H4 (cell line): ENCODE measurements at places on chromosomes 6 and 20.

GRCh38 chr6:33132081-33132524 lies 56.3 kb downstream of the HLA-DPB1 start:
- no peak for DNase-seq

DNA sequence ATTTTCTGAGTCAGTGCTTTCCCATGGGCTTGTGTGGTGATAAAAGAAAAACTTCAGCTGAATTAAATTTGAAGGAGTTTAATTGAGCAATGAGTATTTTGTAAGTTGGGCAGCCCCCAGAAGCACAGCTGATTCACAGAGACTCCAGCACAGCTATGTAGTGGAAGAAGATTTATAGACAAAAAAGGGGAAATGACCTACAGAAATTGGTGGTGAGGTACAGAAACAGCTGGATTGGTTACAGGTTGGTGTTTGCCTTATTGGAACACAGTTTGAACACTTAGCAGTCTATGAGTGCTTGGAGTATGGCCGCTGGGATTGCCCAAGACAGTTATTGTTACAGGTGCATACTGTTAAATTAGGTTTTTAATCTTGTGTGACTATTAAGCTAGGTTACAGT lies 96.9 kb upstream of the PTPRK start:
- DNase-seq = no peak

- peak; percentile 34 for DNase-seq
Observed at GRCh38 chr6:92810913-92811312, 608.4 kb downstream of the EPHA7 start.

DNA sequence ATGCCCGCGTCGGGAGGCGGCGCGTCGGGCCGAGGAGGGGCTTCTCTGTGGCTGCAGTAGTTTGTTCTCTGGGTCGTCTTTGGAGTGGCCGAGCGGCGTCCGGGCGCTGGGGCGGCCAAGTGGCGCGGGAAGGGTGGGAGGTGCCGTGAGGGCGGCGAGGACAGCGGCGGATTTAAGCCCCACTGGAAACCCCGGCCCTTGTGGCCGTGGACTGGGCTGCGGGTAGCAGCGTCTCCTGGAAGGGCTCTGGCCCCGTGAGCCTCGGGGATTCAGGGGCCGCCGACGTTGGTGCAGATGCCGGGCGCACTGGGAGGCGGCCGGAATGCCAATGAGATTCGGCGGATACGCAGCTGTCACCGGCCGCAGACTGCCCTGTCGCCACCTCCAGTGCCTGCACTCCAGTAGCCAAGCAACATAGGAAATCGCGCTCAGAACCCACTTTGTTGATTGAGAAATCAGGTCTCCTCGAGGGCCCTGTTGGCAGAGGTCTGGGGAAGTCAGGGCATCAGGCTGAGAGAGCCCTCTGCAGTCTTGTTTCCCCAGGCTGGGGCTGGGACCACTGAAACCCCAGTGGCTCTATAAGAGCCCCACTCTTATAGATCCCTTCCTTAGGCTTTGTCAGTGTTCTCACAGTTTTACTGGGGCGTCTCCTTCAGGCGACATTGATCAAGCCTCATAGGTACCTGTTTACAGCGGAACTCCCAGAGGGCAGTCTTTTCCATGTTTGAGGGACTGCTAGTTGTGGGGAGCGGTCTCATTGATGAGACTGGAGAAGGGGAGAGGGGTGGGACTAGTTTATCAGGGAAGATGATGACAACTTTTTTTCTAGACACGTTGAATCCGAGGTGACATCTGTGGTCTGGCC lies 642 bp downstream of the GZF1 start:
- DNase-seq = peak; percentile 9

GRCh38 chr6:28782113-28782673 lies 141.6 kb downstream of the TRIM27 start:
- DNase-seq = no peak

GRCh38 chr20:20426655-20426907 lies 58.7 kb downstream of the INSM1 start:
- DNase-seq = no peak

GRCh38 chr6:27531772-27532459 lies 59.0 kb upstream of the ZNF184 start:
- DNase-seq = no peak

DNA sequence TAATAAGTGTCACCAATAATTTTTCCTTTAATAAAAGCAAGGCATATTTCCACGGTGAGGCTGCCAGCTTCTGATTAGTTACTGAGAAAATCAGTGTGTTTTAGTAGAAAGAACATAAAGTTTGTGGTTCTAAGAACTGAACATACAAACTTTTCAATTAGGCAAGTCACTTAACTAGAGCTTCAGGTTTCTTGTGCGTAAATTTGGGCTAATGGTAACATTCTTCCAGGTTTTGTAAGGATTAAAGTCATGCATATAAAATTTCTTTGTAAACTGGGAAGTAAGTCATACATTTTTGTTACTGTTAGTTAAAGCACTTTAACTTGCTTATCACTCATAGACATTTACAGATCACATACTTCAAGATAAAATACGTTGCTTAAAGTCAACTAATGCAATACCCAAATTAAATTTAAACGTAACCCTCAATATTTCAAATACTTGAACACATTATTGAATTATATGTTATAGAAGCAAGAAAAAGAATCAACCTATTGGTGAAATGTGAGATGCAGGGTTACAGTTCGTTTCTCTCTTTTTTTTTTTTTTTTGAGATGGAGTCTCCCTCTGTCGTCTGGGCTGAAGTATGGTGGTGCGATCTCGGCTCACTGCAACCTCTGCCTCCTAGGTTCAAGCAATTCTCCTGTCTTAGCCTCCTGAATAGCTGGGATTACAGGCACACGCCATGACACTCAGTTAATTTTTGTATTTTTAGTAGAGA lies 327.3 kb upstream of the NOX3 start:
- DNase-seq = peak; percentile 45

GRCh38 chr6:147177286-147177685 lies 26.9 kb upstream of the STXBP5 start:
- no peak for DNase-seq

- DNase-seq = no peak
Observed at GRCh38 chr6:163748886-163749285, 334.4 kb downstream of the QKI start.

DNA sequence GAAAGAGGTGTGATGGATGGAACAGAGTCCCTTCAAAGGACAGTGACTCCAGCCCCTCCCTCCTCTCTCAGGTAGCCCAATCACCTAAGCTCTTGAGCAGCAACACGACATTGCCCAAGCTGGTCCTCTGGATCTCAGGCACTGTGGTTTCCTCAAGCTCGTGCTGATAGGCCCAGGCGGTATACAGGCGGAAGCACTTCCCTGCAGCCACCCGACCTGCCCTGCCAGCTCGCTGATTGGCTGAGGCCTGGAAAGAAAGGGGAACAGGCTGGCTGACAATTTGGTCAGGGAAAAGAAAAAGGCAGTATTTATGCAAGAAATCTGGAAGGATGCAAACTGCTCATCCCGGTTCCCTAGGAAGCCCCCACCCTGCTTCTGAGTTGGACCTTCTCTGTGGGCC lies 9.6 kb downstream of the C6orf136 start:
- no peak for DNase-seq

DNA sequence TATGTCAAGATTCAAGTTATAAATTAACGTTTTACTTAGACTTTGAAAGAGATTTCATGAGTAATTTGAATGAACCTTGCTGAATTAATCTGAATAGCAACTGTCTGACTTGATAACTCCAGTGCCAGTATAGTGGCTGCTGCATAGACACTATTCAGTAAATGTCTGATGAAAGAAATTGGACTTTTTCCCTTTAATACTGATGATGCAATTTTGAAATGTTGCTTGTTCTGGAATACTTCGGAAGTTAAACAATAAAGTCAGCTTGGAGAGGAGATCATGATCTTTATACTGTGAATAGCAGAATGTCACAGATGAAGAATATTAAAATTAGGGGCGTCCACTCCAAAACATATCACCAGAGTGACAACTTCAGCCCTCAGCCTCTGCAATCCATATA lies 3.6 kb upstream of the PGBD1 start:
- DNase-seq = no peak

DNA sequence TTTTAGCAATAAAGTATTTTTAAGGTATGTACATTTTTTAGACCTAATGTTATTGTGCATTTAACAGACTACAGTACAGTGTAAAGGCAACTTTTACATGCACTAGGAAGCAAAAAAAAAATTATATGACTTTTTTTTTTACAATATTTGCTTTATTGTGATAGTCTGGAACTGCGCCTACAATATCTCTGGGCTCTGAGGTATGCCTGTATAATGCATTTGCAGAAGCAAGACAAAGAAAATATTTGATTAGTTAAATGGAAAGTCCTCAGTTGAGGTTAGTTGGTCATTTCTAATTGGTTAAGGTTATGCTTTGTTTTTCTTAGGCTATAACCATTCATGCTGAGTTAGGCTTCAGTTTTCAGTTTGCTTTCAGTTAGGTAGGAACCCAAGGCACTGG lies 46.9 kb upstream of the SMAP1 start:
- DNase-seq = no peak

DNA sequence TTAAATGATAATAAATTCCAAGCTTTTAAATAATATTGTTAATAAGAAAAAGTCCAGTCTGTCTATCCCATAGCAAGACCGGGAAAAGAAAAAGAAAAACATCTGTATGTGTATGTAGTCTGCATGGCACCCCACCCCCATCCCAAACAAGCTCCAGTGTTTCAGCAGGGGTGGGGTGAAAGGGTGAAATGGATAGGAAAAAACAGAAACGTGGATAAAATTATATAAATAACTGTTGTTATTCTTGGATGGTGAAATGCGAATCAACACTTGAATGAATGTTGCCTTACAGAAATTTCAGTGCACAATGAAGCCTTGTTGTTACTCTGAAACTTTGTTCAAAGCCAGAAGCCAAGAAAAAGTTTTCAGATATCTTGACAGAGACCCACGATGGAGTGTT lies 31.4 kb downstream of the HAO1 start:
- DNase-seq = no peak

DNA sequence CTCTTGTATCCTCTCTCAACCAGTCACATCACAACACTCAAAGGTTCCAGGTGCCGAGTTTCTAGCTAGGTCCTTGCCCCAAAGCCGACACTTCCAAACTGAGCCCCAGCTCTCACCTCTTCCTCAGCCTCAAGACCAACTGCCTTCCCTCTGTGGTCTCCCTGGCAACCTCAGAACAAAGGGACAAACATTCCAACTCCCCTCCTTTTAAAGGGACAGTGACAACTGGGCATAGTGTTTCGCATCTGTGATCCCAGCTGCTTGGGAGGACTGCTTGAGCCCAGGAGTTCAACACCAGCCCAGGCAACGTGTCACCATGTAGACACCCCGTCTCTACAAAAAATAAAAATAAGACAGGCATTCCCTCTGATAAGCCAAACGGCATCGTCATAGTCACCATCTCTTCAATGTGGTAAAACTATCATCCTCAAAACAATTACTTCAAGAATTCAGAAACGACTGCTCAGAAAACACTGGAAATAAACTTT lies 11.3 kb downstream of the DIDO1 start:
- DNase-seq = no peak

DNA sequence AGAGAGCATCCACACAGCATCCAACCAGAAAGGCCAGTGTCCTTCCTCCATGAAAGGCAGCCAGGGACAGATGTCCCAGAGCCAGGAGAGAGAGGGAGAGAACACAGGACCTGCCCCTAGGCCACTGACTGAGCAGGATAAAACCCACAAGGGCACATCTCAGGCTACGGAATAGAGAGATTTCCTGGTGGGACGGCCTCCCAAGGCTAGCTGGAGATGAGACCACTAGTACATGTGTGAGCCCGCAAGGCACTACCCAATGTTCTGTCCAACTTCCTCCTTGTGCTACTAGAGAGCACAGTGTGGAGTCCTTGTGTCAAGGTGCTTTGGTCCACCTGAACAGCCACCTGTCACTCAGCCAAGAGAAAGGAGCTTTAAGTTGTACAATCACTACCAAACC lies 44.2 kb downstream of the PLCG1 start:
- no peak for DNase-seq

- no peak for DNase-seq
Observed at GRCh38 chr6:37368961-37369320, 15.2 kb downstream of the RNF8 start.

DNA sequence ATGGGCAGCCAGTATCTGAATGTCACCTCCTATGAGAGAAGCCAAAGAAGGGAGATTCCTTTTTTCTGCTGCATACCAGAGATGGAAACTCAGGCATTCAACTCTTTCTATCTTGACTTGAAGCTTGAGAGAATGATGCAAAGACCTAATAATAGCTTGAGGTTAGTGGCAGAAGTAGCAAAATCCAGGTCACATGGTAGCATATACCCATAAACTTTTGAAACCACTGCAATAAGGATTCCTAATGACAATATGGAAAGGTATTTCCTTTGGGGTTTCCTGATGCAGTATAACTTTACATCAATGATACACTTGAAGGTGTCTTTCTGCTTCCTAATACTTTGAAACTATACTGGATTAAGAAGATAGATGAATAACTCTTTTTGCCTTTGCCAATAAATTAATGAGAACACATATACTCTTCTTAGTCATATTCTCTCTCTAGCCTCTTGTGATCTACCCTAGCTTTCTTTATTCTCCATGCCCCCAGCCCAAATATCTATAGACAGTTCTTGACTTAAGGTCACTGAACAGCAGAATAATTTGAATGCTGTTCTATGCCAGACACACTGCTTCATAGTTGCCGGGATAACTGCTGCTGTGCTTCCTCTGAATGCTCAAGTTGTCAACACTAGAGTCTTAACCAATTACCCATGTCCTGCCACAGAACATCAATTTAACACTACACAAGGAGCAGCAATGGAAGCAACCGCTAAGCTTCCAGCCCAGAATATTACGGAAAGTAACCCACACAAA lies 155.5 kb upstream of the SIM1 start:
- peak; percentile 3 for DNase-seq

- DNase-seq = no peak
Observed at GRCh38 chr6:20851795-20852194, 317.5 kb downstream of the CDKAL1 start.

- DNase-seq = no peak
Observed at GRCh38 chr20:49765413-49765736, 47.3 kb upstream of the SLC9A8 start.

- no peak for DNase-seq
Observed at GRCh38 chr6:145278163-145278807, 457.0 kb downstream of the EPM2A start.

DNA sequence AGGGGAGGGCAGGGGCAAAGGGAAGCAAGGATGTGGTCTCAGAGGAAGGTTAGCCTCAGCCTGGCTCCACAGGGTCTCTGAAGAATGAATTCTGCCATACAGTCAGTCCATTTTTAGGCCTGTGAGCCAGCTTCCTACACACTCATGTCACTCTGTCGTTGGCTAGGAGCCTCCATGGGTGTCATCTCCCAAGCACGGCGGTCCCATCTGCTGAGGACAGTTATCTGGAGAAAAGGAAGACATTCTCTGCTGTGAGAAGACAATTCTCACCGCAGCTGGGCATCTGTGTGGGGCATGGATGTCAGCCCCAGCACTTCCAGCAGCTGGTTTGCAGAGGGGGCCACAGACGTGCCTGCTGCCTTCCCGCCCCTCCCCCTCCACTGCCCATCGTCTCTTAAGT lies 167.6 kb downstream of the LINC00237 start:
- no peak for DNase-seq

GRCh38 chr6:80527552-80528052 lies 421.1 kb downstream of the BCKDHB start:
- DNase-seq = peak; percentile 18

- no peak for DNase-seq
Observed at GRCh38 chr6:78492351-78493017, 374.9 kb upstream of the IRAK1BP1 start.

GRCh38 chr6:43240950-43241349 lies 2.3 kb upstream of the TTBK1 start:
- DNase-seq = no peak

GRCh38 chr6:157106487-157106886 lies 216.8 kb downstream of the TMEM242 start:
- peak; percentile 7 for DNase-seq

- DNase-seq = no peak
Observed at GRCh38 chr6:55778705-55779104, 96.7 kb downstream of the BMP5 start.

- no peak for DNase-seq
Observed at GRCh38 chr6:105278035-105278434, 98.2 kb upstream of the POPDC3 start.
